Neural progenitor cell (in vitro differentiated cells): ENCODE measurements at places on chromosomes 5 and 9.
A peak's percentile ranks its signal among the peaks of the same experiment; 100 is the strongest.

DNA sequence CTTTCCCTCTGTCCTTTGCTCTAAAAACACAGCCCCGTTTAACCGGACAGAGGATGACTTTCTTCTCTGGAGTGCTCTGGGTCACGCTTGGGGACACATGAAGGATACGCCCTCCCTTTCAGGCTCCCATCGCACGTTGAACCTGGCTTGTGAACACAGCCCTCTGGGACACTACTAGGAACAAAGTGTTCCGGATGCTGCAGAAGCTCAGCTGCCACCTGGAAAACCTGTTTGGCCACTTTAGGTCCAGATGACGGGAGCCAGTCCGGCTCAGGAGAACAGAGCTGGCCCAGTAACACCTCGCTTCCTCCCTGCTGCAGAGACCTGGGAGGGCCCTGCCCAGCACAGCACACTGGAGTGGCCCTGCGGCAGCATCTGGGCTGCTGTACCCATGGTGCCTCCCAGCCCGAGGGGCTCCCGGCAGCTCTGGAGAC is 60.1 kb downstream of the GADD45G start:
- DNase-seq = no peak

DNA sequence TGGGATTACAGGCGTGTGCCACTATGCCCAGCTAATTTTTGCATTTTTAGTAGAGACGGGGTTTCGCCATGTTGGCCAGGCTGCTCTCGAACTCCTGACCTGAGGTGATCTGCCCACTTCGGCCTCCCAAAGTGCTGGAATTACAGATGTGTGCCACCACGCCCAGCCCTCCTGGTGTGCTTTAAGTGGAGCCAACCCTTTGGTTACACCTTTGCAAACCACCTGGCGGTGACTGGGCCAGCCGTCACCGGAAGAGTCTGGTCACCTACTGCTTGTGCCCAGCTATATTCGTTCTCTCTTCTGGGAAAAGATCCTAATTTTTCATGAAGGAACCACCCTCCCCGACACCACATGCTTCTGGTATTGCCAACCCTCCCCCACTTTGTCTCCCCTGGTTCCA is 35.9 kb downstream of the COL23A1 start:
- DNase-seq = no peak

GRCh38 chr9:99259231-99259918 is 37.3 kb downstream of the SEC61B start:
- no peak for DNase-seq

DNA sequence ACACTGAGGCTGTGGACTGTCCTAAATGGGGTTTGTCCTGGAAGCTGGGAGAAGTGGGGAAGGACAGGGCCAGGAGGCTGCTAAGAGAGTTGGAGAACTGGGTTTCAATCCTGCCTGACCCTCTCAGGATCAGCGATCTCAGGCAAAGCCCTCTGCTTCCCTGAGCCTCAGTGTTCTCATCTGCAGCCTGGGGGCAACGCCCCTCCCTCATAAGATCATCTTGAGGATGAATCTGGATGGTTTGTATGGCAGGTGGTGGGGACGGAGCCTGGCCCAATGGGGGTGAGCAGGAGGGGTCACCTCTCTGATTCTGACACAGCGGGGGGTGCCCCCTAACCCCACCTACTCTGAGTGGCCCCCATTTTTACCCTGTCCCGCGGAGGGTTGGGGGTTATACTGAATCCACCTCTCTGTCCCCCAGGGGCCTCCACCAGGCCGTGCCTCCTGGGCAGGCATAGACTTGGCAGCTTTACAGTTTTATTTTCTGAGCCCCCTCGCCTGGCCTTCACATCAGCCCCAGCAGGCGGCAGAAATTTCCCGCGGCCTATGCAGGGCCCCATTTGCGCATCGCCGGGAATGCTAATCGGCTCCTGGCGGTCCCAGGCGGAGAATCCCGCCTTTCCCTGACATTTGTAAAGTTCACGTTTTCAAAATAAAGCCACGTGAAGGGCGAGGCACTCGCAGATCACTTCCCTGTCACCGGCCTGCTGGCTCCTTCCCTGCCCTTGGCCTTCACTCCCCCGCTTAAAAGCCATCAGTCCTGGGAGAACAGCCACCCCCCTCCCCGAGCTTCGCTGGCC is 17.8 kb upstream of the LAMC3 start:
- DNase-seq = no peak

DNA sequence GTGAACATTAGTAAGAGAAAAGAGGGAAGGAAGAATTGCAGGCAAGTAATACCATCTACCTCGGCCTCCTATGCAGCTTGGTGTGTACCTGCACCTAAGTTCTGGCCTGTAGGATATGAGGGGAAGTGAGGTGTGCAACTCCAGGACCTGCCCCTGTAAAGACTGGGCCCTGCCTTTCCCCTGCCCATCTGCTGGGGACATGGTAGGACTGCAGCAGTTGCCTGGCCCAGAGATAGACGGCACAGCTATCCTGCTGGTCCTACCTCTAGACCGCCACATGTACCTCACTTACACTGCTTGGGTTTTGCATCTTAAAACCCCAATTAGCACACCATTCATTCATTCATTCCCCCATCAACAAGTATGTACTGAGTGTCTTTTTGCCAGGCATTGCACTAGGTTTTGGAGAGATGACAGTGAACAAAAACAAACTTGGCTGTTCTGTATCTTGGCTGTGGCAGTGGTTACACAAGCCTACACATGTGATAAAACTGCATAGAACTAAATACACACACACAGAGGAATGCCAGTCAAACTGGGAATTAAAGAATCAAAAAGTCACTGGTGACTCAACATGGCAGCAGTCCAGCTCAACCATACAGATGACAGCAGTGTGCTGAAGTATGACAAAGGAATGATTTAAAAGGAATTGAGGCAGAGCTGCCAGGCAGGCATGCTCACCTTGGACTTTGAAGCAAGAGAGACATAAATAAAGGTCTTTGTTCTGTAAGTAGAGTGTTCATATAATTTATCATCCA is 23.3 kb upstream of the MGAT1 start:
- DNase-seq = no peak

DNA sequence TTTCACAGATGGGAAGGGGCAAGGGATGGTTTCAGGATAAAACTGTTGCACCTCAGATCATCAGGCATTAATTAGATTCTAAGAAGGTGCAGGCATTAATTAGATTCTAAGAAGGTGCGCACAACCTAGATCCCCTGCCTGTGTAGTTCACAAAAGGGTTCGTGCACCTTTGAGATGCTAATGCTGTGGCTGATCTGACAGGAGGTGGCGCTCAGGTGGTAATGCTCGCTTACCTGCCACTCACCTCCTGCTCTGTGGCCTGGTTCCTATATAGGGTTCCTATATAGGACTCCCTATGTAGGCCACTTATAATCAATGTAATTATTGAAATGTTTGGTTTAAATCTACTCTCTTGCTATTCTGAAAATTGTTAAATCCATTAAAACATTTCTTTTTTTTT is 171.0 kb downstream of the MSX2 start:
- no peak for DNase-seq

DNA sequence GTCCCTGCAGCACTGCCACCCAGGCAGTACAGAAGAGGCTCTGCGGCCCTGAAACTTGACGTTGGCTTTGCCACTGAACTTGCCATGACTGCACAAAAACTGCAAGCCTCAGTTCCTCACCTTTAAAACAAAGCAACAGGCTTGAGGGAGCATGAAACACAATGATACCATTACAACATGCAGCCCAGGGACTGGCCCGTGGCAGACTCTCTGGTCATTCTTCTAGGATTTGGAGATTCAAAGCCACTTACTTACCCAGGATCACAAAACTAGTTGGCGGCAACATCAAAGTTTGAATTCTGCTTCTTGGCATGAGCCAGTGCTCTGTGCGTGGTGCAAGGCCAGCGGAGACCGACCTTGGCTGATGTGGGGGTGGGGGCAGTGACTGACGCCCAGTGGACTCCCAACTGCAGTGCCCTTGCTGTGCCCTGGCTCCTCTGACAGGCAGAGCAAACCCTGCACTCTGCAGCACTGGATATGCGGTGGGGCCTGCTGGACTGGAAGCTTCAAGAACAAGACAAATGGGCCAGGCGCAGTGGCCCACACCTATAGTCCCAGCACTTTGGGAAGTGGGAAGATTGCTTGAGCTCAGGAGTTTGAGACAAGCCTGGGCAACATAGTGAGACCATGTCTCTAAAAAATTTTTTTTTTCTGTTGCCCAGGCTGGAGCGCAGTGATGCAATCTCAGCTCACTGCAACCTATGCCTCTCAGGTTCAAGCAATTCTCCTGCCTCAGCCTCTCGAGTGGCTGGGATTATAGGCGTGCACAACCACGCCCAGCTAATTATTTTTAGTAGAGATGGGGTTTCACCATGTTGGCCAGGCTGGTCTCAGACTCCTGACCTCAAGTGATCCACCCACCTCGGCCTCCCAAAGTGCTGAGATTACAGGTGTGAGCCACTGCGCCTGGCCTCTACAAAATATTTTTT is 18.9 kb downstream of the SQSTM1 start:
- no peak for DNase-seq

DNA sequence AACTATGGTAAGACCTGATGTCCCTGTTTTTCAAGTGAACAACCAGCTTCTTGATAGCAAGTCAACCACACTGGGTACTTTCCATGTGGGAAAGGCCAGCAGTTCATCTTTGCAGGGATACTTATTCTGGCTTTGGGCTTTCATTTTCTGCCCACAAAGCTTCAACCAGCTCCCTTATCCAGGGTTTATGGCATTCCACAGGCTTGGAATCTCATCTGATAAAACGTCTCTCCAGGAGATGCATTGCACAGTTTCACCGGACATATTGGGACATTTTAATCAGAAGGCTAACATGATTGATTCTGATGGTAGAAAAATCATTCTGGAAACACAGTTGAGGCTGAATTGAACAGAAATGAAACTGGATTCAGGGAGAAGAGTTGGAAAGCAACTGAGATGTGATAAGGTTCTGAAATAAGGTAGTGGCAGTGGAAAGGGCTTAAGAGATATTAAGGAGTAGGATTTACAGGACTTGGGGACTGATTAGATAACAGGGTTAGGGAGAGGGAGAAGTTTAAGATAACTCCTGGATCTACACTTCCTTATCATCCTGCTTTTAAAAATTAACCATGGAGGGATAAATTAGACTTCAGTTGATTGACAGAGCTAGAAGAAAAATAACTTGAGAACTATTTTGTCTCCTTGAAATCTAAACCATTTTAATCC is 195.8 kb upstream of the FBXL7 start:
- DNase-seq = no peak

GRCh38 chr5:168601972-168602371 is 22.8 kb upstream of the PANK3 start:
- no peak for DNase-seq

GRCh38 chr5:179337796-179338676 is 7.2 kb downstream of the ADAMTS2 start:
- no peak for DNase-seq

GRCh38 chr9:37104183-37104889 is 16.0 kb upstream of the ZCCHC7 start:
- DNase-seq = no peak

DNA sequence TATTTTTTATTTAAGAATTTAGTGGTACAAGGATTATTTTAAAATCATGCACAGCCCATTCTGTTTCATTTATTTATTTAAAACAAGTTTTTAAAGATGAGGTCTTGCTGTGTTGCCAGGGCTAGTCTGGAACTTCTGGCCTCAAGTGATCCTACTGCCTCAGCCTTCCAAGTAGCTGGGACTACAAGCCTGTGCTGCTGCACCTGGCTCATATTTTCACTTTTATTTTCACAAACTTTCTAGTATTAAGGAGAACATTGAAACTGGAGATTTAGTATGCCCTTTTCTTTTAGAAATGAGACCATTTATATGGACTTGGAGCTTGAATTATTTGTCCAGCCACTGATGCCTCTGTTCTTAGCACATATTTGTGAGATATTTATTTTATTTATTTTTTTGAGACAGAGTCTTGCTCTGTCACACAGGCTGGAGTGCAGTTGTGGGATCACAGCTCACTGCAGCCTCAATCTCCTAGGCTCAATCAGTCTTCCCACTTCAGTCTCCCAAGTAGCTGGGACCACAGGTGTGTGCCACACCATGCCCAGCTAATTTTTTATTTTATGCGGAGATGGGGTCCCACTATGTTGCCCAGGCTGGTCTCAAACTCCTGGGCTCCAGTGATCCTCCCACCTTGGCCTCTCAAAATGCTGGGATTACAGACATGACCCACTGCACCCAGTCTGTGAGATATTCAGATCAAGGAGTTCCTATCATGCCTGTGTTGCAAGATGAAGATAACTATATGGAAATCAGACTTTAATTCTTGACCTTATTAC is 7.4 kb downstream of the DMXL1 start:
- no peak for DNase-seq

DNA sequence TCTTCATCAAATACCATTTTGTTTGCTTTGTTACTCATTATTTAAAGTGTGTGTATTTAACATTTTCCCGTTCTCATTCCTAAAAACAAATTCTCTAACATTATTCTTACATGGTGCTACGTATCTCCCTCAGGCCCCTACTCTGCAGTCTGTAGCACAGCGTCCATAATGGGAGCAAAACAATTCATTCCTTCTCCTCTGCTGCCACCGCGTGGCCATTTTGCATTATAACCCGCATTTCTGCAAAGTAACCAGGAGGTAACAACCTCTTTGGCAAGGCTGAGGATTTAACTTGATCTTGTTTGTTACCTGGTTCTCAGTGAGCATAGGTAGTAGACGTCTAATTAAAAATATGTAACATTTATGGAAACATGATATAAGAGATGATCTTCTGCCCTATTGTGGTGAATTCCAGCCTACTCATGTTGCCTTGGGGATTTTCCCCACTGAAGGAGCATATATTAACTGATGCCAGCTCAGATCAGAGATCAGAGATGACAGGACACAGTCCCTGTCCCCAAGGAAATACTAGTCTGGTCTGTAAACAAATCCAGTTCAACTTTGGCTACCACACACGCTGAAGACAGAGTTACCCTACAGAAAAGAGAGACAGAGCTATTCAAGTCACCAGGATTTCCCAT is 10.5 kb downstream of the OR1K1 start:
- DNase-seq = peak; percentile 86

- peak; percentile 67 for DNase-seq
Observed at GRCh38 chr5:9547122-9547947, 1.5 kb upstream of the SEMA5A start.

- DNase-seq = no peak
Observed at GRCh38 chr9:545480-545879, 296.0 kb upstream of the DMRT1 start.

- no peak for DNase-seq
Observed at GRCh38 chr9:133995012-133995896, 3.1 kb upstream of the VAV2 start.

DNA sequence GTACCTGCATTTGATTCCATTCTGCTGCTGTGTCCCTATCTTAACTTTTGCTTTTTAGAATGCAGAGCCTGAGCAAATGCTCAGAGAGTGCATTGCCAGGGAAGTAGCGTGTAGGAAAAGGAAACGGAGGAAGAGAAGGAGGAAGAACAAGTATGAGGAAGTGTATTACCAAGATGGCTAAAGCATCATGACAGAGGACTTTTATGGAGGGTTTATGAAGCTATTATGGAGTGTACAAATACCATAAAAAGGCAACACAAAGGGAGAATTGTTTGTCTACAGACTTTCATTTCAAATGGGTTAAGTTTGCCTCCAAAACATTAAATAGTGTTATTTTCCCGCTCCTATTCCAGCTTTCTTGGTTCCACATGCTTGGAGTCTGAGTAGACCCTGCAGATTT is 1899.8 kb upstream of the NUDT12 start:
- DNase-seq = no peak
